ENCODE measurements at places on chromosomes 7 and 10.

GRCh38 chr7:35596061-35596460, 98.9 kb downstream of the HERPUD2 start:
- DNase-seq, result no peak

- no peak for DNase-seq
Observed at GRCh38 chr10:78203915-78204818, 170.5 kb downstream of the RPS24 start.

DNA sequence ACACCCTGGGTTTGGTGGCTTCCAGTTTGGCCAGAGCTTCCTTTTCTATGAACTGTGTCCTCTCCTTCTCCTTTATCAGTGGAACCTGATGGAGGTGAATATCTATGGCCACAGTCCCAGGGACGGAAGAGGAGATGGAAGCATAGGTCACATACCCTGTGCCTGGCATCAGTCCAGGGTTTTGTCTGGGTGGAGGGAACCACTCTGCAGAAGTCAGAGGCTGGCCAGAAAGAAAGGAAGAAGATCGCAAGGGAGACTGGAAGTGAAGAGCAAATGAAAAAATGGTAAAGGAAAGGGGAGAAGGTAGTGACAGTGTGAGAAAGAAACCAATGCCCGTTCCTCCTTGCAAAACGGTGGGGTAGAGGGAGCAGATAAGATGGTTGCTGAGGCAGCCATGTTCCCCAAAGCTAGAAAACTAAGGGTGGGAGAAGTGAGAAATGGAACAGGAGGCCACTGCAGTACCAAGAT, 77.9 kb upstream of the HECW1 start:
- no peak for DNase-seq

GRCh38 chr10:78664929-78665553, 403.7 kb upstream of the ZMIZ1 start:
- no peak for DNase-seq

DNA sequence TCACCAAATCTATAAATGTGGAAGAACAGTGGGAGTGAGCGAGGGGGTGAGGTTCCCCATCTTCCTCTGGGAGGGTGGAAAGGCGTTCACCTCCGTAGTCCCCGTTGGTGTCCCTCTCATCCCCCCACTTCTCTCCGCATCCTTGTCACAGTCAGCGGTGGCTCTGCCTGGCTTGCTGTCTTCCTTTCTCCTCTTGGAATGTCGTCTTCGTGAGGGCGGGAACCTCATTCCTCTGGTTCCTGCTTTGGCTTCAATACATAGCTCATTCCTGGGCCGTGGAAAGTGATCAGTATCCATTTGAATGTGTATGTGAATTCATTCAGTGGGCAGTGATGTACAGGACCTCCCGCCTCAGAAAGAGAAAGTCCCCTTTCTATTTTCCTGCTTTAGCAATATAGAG, 289.4 kb downstream of the CAMK1D start:
- no peak for DNase-seq

DNA sequence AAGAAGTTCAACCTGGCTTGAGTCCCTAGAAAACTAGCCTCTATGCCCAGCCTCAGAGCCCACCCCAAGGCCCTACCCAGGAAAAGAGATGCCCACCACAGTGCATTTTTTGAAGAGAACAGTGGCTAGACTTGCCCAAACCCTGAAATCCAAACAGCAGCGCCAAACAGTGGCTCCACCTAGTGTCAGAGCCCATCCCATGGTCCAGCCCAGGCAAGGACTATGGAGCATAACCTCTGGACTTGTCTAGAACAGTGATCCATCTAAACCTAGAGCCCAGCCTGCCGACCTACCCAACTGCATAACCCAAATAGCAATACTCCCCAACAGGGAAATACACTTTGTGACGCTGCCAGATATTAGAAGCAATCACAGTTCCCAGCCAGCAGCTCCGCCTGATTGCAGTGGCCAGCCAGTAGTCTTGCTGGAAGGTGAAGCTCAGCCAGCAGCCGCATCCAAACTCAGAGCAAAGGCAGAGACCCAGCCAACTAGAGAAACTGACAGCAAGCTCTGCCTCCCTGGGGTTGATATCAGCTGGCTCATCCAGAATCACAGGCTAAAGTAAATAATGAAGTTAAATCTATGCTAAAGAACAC, 44.5 kb downstream of the HBP1 start:
- DNase-seq, result no peak

GRCh38 chr10:116627386-116627933, 6.7 kb downstream of the PNLIPRP2 start:
- no peak for DNase-seq

GRCh38 chr10:12661671-12662070, 312.3 kb downstream of the CAMK1D start:
- no peak for DNase-seq

DNA sequence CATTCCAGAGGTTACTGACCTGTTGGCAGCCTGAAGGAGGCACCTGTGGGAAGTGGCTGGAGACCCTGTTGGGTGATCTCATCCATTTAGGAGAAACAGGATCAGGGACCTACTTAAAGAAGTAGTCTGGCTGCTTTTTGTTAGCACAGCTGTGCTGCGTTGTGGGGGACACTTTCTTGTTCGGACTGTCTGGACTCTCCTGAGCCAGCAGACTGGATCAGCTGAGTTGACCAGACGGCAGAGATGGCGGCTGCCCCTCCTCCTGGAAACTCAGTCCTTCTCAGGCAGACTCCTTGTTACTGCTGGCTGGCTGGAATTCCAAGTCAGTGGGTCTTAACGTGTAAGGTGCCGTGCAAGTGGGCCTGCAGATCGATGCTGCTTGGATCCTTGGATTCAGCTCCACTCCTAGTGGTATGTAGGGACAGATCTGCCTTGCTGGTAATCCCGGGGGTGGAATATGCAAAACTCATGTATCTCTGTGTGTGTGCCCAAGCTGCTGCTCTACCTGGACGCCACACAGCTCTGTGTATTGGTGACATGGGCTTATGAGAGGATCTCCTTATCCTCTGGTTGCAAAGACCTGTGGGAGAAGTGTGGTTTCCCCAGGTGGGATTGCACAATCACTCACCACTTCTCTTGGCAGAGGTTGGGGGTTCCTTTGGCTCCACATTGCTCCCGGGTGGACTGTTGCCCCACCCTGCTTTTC, 87.3 kb downstream of the CCSER2 start:
- no peak for DNase-seq

DNA sequence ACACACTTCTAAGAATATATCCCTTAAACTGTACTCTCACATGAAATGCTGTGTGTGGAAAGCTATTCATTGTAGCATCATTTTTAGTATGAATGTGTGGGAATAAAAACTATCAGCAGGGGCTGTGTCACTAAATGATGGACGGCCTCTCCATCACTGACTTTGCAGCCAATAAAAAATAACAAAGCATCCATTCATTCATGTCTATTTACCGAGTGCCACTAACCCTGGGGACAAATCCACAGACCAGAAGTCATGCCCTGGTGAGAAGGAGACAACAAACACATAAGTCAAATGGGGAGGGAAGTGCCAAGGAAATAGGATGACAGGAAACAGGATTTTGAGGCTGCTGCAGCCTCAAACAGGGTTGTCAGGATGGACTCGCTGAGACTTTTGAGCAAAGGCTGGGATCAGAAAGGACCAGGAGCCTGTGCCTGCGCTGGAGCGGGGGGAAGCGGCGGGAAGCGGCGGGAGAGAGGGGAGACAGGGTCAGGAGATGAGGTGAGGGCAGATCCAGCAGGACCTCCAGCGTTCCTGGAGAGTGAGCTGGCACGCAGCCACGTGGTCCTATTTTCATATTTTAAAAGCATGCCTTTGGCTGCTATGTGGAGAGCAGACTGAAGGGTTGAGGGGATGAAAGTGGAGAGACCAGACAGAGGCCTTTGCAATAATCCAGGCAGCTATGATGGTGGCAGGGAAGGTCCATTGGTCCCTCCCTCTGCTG, 2.2 kb upstream of the NOM1 start:
- no peak for DNase-seq

- no peak for DNase-seq
Observed at GRCh38 chr7:111858331-111858730, 296.0 kb upstream of the IMMP2L start.

GRCh38 chr7:85104432-85105205, 82.2 kb downstream of the SEMA3D start:
- DNase-seq, result no peak

DNA sequence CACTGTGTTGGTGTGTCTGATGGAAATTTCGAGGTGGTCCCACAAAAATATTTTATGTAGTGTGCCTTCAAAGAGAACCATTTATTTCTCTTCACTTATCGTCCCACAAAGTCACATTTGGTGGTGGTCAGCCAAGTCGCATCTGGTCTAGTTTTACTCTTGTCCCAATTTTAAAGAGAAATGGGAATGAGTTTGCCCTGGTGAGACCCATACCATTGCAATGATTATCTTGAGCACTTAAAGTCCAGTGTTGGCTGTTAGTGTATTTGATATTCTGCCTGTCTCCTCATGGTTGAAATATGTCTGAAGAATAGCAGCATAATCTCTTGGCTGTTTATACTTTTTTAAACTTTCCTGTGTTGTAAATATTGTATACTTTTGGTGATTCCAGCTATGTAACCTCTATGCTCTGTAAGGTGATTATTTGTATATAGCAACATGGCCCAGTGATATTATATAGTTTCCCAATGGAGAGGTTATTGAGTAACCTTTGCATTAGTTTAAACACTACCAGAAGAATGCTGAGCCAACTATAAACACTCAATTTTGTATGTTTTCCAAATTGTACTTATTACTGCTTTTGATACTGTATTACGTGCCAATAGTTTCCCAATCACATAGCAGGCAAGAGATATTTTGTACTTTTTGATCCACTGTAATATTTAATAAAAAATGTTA, 172.2 kb downstream of the RTKN2 start:
- no peak for DNase-seq

DNA sequence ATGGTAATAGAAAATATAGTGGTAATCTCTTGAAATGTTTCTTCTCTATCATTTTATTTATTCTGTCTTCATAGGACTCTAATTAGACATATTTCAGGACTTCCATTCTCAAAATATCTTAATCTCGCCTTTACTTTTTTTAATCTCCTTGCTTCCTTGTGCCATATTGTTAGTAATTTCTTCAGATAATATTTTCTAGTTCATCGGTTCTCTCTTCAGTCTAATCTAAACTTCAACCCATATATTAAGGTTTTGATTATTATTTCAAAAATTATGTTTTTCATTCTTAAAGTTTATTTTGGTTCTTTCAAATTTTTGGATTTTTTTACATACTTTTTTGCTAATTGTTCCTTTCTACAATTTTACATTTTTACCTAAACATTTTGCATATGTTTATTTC, 237.9 kb upstream of the DGKB start:
- DNase-seq, result no peak
